Suppressor macrophage treated with lipopolysaccharide for 1 hour (primary cell): ENCODE measurements at places on chromosomes 6 and 20.

GRCh38 chr20:63856098-63856511 lies 5.2 kb upstream of the ABHD16B start:
- no peak for DNase-seq

DNA sequence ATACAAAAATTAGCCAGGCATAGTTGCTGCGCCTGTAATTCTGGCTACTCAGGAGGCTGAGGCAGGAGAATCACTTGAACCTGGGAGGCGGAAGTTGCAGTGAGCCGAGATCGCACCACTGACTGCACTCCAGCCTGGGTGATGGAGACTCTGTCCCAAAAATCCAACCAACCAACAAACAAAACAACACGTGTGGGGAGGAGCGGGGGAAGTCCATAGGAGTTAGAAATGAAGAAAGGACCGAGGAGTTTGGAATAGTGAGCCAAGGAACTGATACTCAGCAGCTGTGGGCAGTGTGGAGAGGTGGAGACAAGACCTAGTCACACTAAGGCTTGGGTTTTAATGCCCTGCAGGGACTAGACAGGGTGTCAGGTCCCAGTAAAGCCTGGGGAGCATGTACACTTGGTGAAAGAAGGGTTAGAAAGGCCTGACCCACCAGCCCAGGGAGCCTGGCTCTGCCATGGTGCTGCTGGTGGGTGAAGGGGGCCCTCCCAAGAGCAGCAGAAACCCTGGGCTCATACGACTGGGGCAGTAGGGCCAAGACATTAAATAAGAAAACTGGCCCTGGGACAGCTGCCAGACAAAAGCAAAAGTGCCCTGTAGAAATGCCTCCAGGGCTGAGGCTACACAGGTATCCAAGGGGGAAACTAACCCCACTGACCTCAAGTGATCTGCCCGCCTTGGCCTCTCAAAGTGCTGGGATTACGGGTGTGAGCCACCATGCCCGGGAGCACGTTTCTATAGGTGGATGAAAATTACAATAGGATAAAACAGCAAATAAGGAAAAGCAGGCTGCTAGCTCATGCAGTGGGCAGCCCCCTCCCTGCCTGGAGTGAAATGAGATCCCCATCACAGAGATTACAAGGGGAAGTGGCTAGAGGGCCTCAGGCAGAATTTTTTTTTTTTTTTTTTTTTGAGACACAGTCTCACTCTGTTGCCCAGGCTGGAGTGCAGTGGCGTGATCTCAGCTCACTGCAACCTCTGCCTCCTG lies 58.0 kb downstream of the MYH7B start:
- no peak for DNase-seq

DNA sequence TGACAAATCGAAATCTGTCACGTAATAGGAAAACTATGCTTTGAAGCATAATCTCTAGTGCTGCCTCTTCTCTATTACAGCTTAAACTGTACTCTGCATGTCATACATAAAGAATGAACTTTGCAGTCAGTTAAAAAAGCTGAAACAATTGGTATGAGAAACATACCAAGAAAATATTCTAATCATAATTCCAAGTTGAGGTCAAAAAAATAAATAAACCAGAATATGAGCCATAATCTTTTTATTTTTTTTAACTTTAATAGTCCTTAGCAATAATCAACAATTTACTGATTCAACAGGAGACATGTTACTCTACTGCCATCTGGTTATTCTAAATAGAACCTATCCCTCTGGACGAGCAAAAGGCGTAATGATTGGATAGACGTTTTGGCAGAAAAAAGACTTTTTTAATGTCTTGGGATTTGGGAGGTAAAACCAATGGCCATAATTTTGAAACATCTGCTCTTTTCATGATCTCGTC lies 224.4 kb upstream of the FLRT3 start:
- no peak for DNase-seq

DNA sequence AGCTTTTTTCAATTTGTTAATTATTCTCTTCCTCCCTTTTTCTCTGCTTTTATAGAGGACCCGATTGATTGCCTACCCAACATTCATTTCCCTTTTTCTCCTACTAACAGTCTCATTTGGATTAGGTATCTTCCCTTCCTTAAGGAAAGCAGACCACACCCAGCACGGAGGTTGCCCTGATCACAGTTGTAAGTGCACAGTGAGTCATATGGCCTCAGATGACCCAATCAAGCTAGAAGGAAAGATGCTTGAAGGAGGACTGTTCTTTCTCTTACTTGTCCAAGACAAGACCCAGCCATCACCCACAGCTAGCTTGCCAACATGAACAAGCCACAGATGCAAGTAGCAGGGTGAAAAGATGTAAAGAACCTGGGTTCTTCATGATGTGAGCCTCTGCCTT lies 518.6 kb downstream of the PKHD1 start:
- no peak for DNase-seq

- no peak for DNase-seq
These were observed 76.5 kb downstream of the CDKAL1 start for GRCh38 chr6:20610636-20611370.

GRCh38 chr20:16580620-16581019 lies 7.4 kb upstream of the KIF16B start:
- DNase-seq, result no peak

- DNase-seq, result no peak
These were observed 169.1 kb upstream of the CST7 start for GRCh38 chr20:24779946-24780345.

DNA sequence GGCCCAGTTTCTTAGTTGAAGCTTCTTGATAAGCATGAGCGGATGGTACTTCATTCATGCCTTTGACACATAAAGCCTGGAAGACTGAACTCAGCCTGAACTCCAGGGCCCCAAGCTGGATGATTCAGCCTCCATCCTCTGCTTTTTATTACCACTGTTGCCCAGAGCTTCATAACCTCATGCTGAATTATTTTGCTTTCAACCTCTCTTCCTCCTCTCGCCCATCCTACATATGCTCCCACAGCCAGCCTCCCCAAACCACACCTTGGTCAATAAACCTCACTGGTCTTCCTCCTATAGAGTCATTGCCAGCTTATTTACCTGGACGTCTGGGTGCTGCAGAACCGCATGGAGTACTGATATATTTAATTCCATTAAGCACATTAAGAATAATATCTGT lies 59.4 kb downstream of the SLC35B3 start:
- no peak for DNase-seq

DNA sequence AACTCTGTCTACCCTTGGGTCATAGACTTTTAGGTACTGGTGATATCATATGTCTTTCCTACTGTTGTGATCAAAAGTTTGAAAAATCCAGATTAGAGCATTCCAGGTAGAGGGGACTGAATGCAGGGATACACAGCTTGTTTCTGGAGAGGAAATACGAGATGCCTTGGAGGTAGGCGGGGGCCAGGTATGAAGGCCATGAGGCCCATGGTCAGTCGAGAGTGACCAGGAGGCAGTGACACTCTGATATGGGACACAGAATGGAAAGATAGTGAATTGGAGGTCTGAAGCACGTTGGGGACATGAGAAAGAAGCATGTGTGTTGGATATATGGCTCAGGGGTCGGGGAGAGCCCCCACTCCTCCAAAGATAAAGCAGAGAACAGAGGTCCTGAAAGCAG lies 16.1 kb upstream of the SRSF3 start:
- DNase-seq, result no peak

- no peak for DNase-seq
These were observed 32.8 kb upstream of the FOXQ1 start for GRCh38 chr6:1279065-1279464.

GRCh38 chr6:126152372-126152745 lies 166.0 kb downstream of the TRMT11 start:
- DNase-seq, result no peak

DNA sequence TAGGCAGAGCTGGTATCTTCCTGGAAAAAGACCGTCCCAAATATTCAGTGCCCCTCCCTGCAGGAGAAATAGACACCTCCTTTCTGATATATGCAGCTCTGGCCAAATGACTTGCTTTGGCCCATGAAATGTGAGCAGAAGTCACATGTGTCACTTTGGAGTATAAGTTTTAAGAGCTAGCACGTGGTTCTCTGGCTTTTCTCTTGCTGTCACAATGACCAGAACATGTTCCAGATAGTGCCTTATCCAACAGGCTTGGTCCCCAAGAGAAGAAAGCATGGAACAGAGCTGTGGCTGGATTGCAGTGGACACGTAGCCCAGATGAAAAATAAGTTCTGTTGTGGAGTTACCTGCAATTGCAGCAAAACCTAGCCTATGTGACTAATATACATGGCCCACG lies 40.4 kb downstream of the UNC5CL start:
- DNase-seq, result no peak

- no peak for DNase-seq
These were observed 21.9 kb downstream of the MYH7B start for GRCh38 chr20:34977365-34978091.

DNA sequence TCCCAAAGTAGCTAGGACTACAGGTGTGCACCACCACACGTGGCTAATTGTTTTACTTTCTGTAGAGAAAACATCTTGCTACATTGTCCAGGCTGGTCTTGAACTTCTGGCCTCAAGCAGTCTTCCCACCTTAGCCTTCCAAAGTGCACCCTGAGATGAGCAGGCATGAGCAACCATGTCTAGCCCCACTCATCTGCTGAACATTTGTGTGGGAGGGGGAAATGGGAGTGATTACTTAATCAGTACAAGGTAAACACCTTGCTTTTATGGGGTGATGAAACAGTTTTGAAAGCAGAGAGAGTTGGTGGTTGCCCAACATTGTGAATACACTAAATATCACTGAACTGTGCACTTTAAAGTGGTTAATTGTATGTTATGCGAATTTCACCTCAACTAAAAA lies 5.3 kb downstream of the APMAP start:
- no peak for DNase-seq

GRCh38 chr6:34616227-34616585 lies 60.1 kb upstream of the SPDEF start:
- no peak for DNase-seq

DNA sequence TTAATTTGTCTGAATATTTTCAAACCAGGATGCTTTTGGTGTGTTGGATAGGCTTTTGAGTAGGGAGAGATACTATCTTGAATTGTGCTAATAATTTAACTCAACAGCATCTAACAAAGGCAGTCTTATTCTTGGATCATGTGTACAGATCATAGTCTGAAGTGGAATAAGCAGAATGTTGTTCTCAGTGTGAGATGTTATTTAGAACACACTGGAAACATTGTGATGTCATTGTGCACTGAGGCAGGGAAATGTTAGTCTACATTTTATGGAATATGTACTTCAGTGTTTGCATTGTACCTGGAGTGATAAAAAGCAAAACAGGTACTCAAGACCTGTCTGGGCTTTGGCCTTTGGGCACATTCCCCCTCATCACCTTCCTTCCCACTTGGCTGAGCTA lies 35.0 kb downstream of the RNF144B start:
- DNase-seq, result no peak

DNA sequence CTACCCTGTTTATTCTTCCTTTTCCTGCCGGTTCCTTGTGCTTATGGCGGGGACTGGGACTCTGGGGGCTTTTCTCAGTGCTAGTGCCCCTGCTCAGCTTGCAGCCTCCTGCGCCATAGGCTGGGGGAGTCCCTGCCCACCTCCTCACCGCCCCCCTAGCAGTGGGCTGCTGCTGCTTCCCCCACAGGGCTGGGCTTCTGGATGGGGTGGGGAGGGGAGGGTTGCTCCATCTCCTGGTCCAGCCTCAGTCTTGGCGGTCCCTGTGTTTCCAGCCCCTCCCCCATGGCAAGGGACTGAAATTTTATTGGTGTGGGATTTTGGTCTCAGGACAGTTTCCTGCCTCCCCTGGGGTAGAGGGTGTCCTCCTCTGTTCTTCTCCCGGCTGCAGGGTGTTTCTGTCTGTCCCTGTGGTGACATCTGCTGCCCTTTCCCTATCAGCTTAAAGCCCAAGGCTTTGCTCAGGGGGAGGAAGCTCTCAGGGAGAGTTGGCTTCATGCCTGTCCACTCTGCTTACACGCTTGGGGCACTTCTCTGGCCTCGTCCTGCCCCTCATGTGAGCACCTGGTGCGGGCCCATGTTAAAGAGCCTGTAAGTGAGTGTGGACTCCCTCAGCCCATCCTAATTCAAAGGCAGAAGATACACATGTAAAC lies 100.6 kb downstream of the HIVEP1 start:
- DNase-seq, result no peak

DNA sequence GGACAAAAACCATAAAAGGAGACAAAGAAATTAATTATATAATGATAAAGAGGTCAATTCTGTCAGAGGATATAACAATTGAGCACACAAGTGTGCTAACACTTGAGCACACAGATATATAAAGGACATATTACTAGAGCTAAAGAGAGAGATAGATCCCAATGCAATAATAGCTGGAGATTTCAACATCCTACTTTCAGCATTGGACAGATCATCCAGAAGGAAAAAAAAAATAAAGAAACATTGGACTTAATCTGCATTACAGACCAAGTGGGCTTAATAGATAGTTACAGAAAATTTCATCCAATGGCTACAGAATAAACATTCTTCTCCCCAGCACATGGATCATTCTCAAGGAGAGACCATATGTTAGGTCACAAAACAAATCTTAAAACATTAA lies 9.9 kb downstream of the VNN1 start:
- no peak for DNase-seq

- DNase-seq, result no peak
These were observed 38.2 kb upstream of the KIF13A start for GRCh38 chr6:18025596-18025995.

DNA sequence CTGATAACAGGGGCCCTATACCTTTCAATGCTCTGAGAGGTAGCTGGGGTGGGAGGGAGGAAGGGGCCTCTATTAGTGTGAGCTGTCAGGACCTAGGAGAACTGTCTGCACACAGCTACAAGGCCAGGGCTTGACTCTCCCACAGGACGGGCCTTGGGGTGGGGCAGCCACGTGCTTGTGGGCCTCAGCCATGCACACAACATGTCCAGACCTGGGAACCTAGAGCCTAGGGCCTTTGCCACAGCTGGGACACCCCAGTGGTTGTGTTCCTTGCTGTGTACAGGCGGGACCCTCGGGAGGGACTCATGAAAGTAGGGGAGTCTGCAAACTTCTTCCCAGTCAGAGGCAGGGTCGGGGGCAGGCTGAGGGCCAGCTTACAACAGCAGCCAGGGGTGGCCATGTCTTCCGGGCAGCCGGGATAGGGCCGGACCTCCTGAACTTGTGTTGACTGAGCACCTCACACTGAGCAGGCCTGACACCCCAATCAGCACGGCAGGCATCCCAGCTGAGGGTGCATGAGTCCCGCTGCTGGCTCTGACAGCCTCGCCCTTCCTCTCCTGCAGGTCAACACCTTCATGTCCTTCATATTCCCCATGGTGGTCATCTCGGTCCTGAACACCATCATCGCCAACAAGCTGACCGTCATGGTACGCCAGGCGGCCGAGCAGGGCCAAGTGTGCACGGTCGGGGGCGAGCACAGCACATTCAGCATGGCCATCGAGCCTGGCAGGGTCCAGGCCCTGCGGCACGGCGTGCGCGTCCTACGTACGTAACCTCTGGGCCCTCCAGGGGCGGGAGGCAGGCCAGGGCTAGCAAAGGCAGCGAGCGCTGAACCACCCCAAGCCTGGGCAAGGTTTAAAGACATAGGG lies 41.9 kb upstream of the MRGBP start:
- DNase-seq, result no peak

DNA sequence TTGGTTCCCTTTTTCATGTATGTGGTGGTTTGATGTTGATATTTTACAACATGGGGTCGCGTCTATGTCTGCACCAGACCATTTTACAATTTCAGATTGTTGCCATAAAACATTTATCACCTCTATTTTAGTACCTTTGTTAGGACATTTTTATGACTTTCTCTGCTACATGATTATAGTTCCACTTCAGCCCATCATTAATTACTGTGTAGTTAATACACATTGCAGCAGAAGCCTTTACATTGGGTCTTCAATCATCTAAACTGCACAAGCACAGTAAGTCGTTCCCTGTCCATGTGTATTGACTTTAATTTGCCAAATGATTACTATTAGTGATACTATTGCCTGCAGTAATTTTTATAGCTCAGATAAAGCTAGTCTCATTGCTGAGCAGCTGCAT lies 15.7 kb upstream of the TMEM217 start:
- DNase-seq, result no peak
